EH (cell line): ENCODE measurements at places on chromosomes 7 and 10.

- DNase-seq, result peak; percentile 16
Measured at GRCh38 chr7:149791-150636, 42.4 kb upstream of the FAM20C start.

DNA sequence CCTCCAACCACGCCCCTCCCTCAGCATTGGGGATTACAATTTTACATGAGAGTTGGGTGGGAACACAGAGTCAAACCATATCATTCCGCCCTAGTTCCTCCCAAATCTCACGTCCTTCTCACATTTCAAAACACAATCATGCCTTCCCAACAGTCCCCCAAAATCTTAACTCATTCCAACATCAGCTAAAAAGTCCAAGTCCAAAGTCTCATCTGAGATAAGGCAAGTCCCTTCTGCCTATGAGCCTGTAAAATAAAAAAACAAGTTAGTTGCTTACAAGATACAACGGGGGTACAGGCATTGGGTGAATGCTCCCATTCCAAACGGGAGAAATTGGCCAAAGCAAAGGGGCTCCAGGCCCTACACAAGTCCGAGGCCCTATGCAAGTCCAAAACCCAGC lies 77.7 kb upstream of the CAPZA2 start:
- no peak for DNase-seq

GRCh38 chr10:110568055-110568735 lies 700 bp downstream of the SMC3 start:
- peak; percentile 44 for DNase-seq

GRCh38 chr7:12685550-12685949 lies 1.9 kb upstream of the ARL4A start:
- peak; percentile 43 for DNase-seq

- DNase-seq, result no peak
Measured at GRCh38 chr7:95529701-95530100, 44.0 kb downstream of the ASB4 start.

GRCh38 chr7:6022707-6023106 lies 8.5 kb upstream of the ANKRD61 start:
- DNase-seq, result no peak

GRCh38 chr10:88386821-88387773 lies 196.0 kb downstream of the RNLS start:
- peak; percentile 59 for DNase-seq

DNA sequence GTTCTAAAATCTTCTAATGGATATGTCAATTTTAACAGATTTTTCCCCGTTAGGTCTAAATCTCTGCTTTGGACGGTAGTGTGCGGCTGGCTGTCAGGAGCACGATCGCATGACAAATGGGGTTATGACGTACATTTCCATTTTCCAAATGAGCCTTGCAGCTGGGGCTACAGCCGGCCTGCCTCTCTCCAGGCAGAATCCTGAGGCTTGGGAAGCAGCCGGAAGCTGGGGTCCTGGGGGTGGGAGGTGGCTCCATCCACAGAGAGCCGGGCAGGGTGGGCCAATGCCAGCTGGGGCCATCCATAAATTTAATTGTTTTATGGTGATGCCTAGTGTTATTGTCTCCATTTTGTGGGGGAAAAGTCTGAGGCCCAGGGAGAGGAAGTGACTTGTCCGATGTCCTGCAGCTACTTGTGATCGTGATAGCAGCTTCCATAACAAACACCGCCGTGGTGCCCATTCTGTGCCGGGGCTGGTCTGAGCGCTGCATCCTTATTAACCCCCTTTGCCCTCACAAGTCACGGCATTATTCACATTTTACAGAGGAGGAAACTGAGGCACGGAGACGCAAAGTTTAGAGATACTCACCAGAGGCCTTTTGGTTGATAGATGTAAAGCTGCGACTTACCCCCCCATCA lies 53.0 kb upstream of the EBF3 start:
- no peak for DNase-seq

DNA sequence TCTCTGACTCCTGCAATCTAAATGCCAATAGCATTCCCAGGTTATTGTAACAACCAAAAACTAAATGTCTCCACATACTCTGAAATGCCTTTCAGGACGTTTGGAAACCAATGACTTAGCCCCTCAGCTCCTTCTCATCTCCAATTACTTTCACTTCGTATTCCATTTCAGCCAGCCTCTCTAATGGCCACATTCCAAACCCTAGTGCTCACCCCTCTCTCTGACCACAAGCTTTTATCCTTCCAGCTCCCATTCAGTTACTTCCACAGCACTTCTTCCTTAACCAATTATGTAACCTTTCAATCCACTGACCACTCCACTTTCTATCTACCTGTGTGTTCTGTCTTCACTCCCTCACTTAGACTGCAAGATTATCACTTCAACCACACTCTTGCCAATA lies 4.3 kb downstream of the NOC3L start:
- peak; percentile 95 for DNase-seq

DNA sequence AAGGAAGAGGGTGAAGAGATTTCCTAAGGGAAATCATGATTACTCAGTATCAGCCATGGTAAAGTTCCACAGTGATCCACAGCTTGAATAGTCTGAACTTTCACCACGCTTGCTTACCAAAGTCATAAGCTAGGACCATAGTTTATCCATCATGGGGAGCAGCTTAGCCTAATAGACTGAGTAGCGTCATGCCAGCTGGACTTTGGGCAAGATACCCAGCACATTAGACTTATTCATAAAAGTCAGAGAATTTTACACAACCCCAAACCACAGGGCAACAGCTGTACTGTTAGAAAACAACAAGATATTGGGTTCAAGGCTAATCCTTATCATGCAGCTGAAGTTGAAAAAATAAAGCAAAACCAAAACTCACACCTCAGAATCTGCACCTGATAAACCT lies 491.0 kb downstream of the XPNPEP1 start:
- DNase-seq, result no peak

DNA sequence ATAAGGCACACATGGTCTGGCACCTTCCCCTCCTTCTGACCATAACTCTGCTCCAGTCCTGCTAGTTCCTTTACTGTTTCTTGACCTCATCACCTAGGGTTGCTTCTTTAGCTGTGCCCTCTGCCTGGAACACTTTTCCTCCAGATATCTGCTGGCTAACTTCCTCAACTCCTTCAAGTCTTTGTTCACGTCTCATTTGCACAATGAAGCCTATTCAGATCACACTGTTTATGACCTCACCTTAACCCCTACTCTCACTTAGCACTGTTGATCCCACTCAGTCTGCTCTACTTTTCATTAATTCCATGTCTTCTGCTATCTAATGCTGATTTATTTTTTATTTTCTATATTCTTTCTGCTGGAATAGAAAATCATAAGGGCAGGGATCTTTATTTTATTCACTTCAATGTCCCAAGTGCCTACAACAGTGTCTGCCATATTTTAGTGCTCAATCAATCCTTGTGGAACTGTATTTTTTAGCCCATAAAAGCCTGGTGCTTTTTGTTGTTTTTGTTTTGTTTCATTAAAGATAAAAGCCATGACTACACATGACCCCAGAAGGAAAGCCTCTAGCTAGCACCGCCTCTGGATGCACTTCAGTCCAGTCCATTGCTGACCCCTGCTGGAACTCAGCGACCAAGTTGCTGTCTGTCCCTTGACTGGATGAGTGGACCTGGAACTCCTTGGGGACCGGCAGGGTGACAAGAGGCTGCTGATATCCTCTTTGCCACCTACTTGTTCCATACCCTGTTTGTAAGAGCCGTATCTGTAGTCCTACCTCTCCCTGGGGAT lies 12.3 kb downstream of the KLF14 start:
- peak; percentile 74 for DNase-seq

DNA sequence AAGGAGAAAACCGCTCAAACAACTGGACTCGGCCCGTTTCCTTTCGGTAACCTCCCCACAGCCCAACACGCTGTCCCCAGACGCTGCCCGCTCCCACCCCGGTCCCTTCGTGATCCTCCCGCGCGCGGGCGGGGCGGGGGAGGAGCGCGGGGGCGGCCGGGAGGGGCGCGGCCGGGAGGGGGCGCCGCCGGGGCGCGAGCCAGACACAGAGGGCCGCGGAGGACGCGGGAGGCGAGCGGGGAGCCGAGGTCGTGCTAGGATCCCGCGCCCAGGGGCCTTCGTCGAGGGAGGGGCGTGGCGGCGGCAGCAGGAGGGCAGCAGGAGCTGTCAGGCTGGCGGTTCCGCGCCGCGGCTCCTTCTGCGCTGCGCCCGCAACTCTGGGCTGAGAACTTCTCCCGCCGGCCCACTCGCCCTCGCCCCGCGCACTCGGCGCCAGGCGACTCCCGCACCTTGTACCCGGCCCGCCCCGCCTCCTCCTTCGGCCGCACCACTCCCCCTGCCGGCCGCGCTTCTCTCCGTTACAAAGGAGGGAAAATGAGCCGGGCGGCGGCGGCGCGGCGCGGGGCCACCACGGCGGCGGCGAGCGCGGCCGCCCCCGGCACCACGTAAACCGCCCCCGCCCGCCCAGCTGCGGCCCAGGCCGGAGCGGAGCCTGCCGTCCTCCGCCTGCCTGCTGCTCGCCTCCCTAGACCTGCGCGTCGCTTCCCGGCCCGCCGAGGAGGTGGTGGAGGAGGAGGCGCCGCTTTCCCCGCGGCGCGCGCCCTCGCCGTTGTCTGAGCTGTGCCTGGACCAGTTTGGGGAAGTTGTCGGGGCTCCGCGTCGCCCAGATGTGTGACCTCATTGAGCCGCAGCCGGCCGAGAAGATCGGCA lies at the start of gene CDK14:
CDK14 (plus strand) TSS at position 521 of the 870 bp plus-strand sequence; CDS start at position 828, 307 bp downstream.
- peak; percentile 65 for DNase-seq

DNA sequence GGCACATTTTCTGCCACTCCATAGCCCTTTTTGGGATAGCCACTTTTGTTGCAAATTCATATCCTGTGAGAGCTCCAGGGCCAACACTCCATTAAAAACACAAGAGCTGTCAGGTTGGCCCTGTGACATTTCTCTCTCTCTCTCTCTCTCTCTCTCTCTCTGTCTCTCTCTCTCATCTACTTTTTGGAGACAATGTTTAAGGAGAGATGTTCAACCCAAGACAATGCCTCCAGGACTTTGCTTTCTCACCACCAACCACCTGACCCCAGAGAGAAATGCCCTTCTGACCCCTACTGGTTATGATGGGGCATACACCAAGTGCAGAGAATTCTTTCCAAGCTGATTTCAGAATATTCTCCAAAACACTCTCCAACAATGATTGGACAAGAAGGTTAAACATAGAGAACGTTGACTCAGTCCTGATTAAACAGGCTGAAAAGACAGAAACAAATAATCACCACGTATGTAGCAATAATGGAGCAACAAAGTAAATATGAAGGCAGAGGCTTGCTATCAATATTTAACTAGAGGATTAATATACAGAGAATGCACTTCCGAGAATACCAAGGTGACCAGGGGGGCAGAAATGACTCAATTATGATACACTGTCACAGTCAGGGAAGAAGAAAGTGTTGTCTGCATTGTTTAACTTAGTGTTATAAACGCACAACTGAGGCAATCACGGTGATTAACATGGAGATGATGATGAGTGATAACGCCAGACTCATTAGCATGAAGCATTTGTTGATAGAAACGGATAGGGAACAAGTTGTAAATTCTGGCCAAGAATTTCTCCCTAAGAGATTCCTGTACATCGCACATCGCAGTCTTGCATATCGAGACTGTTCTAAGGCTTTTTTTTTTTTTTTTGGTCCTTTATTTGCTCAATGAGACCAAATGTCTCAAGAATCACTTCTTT lies 178.5 kb downstream of the NRP1 start:
- DNase-seq, result peak; percentile 69

- no peak for DNase-seq
Measured at GRCh38 chr10:35638101-35638500, 4.0 kb downstream of the FZD8 start.

- no peak for DNase-seq
Measured at GRCh38 chr7:64872351-64873154, 30.5 kb upstream of the ZNF273 start.

- DNase-seq, result no peak
Measured at GRCh38 chr10:88216976-88217375, 353.6 kb downstream of the PTEN start.

GRCh38 chr10:128576336-128576735 lies 450.1 kb upstream of the MKI67 start:
- DNase-seq, result no peak

DNA sequence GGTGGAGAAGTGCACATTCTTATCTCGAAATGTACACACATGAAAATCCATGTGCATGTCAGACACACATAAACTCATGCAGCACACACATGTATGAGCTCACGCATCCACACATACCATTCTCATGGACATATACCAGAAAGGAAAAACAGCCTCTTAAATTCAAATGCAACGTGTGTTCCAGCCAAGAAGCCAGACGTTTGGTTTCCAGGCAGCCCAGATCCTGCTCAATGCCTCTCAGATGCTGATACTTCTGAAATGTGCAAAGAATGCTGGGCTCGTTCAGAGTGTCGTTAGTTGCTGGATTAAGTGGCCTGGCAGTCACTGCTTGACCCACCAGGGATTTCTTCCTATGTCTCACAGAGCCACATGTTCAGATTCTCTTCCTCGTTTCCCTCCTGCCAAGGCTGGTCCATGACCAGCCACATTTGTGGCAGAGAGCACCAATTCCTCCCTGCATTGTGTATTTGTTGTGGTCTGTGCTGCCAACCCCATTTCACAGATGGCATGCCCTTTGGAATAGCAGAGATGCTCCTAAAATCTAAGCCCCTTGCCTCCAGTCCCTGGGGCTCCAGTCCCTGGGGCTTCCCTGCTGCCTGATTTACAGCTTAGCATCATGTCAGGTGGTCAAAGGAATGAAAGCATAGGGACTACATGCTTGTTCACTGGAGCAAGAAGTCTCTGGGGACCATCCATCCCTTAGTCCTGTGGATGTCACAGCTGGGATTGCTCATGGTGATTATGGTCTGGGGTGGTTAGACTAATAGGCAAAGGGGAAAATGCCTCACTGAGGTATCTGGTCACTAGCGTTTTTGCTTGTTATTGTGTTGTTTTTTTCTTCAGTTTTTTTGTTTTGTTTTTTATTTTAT lies 426.6 kb downstream of the PLXNA4 start:
- DNase-seq, result no peak

DNA sequence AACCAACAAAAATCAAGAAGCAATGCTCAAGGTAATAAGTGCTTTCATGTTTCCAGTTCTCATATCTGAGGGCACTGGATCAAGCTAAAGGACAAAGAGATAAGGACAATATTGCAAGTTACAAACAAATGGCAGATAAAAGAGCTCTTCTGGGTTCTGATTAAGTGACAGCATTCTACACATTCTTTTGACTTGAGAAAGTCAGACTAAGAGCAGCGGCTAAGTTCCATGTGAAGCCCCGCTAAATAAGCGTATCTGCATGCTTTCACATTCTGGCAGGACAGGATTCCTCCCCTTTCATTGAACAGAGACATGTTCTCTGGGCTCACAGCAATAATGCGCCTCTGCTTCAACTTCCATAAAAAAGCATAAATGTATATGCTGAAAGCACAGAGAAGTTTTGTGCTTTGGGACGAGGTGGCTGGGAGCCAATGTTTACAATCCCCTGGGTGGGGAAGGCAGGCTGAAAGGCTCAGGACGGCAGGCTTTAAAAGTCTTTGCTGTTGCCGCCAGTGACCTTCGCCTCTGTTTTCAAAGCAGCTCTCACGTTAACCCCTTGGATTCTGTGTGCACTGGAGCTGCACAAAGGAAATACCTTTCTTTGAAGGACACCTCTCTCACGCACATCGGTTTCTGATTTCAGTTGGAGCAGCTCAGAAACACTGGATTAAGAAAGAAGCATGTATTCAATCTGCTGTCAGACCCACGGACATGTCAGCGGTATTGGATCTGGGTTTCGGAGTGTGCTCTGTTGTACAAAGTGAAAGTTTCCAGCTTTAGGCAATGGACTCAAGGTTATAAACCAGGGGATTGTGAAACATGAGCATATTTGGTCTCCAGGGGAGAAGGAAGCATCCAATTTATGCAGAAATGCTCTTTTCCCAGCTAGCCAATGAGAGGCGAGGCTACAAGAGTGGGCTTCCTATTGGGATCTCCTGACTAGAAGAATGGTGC lies 105.4 kb upstream of the FAM133B start:
- peak; percentile 93 for DNase-seq

- DNase-seq, result no peak
Measured at GRCh38 chr7:24987331-24987842, 7.4 kb upstream of the OSBPL3 start.

- DNase-seq, result peak; percentile 6
Measured at GRCh38 chr7:50346545-50347497, 42.3 kb downstream of the IKZF1 start.
